ENCODE measurements at places on chromosomes 5 and 9.

DNA sequence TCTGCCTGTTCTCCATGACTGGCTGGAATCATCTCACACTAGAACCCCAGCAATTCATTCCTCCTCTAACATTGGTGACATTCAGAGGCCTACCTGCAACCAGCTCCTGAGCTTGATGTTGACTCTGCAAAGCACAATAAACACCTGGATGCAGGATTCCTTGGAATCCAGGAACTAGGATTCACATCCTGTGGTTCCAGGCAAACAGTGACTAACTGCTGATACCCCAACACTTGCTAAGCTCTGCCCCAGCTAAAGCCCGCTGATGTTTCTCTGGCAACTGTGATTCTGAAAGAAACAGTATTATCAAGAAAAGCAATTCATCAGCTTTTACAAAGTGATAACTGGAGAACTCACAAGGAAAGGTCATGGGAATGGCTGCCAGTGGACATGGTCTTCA lies 29.2 kb downstream of the SUSD1 start:
- no peak for DNase-seq

DNA sequence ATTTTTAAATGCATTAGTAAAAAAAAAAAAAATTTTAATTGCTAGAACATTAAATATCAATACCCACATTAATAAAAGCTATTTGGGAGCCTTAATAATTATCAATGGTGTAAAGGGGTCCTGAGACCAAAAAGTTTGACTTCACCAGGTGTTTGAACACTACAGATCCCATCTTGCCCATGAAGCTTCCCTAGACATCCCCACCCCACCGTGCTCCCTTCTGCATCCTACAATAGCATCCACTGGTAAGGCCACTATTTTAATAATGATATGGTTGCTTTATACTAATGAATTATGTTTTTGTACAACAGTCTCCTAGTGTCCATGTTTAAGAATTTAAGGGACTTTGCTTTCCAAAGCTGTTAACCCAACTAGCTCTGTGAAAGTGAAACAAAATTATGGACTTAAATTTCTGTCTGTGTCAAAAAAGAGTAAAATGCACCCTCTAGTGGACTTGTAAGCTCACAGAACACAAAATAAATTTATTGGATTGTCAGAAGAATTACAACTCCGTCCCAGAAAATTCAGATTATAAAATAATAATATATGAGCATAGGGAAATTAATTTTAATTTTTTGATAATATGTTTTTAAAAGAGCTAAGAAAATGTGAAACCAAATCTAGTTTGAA lies 76.0 kb downstream of the ARL15 start:
- no peak for DNase-seq

- DNase-seq = no peak
These were observed 84.7 kb upstream of the SLCO6A1 start for GRCh38 chr5:102583276-102584124.

- DNase-seq = no peak
These were observed 41.6 kb upstream of the FST start for GRCh38 chr5:53438486-53439472.

DNA sequence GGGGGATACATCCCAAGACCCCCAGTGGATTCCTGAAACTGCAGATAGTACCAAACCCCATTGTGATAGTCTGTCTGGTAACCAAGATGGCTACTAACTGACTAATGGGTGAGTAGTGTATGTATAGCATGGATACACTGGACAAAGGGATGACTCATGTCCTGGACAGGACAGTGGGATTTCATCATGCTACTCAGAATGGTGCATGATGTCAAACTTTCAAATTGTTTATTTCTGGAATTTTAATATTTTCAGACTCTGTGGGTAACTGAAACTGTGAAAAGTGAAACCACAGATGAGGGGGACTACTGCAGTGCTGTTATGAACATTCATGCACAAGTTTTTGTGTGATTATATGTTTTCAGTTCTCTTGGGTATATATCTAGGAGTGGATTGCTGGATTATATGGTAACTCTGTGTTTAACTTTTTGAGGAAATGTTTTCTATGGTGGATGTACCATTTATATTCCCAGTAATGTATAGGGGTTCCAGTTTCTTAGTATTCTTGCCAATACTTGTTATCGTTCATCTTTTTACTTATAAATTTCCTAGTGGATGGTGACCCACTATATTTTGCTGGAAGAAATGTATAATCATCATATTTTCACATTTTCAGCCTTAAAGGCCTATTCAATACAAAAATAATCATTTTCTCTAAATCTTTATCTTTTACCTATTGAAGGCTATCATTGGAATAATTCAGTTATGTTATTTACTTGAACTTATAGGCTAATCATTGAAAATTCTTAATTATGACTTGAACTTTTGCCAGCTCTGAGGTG lies 140.9 kb downstream of the NR3C1 start:
- DNase-seq = no peak

GRCh38 chr5:141881886-141882285 lies 3.7 kb upstream of the PCDH1 start:
- no peak for DNase-seq

- no peak for DNase-seq
These were observed 18.0 kb upstream of the CTSL start for GRCh38 chr9:87707805-87708506.

DNA sequence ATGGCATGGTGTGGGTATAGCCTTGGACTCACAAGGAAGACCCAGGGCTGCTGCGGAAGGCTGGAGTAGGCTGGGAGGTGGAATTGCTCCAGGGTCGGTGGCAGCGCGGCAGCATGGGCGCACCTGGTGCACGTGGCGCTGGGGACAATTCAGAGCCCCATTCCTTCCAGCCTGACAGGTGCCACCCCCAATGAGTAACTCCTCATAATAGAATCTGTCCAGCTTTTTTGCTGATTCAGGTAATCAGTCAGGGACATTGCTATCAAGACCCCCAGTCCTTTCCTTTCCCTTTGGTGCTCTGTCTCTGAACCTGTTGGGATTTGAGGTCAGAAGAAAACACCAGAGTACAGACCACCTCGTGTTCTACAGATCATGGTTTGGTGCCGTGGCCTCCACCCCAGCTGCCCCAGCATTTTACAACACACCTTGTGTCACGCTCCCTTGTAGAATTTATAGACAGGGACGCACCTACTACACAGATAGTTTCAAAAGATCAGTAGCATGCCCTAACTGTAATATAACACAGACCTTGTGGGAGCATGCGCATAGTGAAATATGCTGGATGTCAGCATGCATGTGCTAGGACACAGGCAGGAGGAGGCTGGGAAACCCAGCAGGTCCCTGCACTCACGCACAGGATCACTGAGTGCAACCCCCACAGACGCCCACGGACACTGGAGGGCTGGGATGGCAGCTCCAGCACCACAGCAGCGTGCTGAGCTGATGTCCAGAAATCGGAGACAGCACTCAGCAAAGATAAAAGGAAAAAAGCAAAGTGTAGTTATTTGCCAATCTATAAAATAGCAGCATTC lies 47.9 kb upstream of the CTSL start:
- no peak for DNase-seq

- DNase-seq = peak; percentile 22
These were observed 35.1 kb downstream of the MRPL36 start for GRCh38 chr5:1764606-1764960.

DNA sequence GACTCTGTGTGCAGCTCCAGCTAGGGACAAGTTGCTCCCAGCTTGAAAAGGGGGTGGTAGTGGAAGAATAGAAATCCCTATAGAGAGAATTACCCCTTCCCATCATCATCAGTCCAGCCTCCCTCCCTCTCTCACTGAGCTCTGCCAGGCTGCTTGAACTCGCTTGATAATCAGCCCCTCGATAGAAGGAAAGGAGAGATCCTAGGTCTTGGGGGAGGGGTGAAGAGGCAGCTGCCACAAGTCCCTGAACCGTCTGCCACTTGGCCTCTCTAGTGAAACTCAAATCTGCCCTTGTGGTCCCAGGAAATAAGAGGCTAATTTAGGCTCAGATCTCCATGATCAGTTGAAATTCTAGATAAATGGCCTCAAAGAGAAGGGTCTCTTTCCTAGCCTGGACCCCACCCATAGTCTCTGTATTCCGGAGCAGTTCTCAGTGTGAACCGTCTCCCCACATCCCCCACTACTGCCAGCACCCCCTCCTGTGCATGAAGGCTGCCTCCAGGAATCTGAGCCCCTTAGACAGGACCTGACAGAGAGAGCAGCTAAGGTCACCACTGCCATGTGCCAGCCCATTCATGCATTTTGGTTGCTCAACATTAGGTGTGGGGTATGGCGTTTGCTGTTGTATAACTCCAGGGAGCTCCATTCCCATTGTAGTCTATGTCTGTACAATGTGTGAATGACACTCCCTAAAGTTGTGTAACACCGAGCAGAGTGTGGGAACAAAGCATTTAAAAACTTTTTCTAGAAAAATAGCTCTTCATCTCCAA lies 5.5 kb downstream of the DNAJB5 start:
- DNase-seq = no peak

DNA sequence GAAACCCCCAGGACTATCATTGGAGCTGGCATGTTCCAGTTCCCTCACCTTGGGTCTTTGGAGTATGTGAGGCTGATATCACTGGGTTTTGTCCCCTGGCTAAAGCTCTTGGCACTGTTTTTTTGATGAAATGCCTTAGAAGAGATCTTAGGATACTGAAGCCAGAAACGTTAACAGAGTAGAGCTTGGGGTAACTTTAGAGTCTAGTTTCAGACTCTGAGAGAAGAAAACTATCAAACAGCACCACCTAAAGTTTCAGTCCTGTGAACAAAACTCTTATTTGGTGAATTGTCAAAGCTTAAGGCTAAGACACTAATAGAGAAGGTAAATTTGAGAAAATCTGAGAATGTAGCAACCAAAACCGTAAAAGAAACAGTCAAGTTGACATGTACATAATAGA lies 111.7 kb upstream of the PUM3 start:
- DNase-seq = no peak

DNA sequence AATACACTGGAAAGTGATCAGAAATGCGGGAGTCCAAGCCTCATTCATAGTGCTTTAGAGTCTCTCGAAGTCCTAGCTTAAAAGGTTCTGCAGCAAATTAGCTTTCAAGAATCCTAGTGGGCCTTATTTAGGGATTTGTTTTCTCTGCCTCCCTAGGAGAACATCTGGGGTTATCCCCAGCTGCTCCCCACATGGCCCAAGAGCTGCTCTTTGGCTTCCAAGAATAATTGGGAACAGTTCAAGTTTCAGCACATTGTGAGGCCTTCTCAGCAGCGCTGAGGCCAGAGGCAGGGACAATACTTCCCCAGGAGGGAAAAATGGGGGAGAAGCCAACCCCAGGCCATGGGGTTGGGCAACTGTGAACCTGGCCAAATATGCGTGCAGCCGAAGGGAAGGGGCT lies 108.7 kb downstream of the LIFR start:
- no peak for DNase-seq

DNA sequence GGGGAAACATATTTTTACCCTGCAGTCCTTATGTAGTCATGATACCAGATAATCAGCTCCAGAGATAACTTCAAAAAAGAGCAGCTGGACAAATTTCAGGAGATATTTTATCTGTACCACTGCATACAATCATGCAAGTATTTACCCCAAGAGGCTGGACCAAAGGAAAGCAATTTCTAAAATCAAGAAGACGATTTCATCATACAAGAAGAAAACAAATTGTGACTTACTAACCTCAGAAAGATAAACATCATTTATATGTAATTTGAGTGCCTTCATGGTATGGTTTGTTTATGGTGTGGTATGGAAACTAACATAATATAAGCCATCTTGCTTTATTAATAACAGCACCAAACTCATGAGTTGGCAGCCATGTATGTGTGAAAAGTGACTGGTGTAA lies 603.6 kb downstream of the PSAT1 start:
- DNase-seq = no peak

DNA sequence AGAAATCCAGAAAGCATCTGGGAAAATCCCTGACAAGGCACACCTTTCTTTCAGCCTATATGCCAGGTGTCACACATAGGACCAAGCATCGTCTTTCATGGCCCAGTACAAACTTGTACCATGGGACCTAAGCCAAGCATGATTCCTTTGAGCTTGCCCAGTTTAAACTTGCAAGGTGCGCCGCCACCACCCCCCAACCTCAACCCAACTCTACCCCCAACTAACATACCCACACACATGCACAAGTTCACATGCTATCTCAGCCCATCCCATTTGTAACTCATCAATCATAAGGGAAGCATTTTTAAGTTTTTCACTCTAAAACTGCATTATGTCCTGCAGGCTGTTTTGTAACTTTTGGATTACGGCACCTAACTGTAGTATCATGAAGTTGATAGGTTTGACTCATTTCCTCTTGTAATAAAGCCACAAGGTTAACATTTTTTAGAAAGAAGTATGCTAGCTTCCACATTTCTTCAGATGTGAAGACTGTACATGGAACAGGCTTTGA lies 145.9 kb upstream of the FST start:
- DNase-seq = no peak

DNA sequence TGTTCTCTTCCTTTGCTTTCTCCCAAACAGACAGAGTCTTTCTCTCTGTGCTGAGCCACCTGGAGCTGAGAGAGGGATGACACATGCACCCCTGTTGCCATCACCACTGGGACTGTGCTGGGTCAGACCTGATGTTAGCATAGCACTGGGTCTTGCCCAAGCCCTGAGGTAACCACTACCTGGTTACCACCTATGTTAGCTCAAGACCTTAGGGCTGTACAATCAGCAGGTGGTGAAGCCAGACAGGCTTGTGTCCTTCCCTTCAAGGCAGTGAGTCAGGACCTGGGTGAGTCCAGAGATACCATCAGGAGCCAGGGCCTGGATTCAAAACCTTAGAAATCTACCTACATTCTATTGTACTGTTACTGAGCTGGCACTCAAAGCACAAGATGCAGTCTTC lies 32.1 kb downstream of the FST start:
- DNase-seq = no peak

GRCh38 chr9:31393240-31393639 lies 991.2 kb upstream of the ACO1 start:
- DNase-seq = no peak

- DNase-seq = no peak
These were observed 63.3 kb downstream of the COL23A1 start for GRCh38 chr5:178526773-178527457.

DNA sequence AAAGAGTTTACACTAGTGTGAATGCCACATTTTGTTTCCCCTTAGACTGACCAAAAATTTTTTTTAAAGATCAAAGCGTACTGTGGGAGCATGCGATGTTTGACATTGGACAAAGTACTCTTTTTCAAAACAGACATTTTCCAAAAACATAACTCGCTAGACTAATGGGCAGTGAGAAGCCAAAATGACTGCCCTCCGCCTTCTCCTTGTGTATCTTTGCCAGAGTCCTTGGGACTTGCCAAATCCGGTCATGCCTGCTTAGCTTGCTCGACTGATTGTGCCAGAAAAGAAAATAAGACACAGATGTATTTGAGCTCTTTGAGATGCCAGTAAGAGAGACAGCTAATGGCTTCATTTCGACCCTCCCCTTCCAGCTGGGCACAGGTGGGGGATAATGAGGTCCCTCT lies 157.5 kb downstream of the MAPKAP1 start:
- DNase-seq = no peak

- no peak for DNase-seq
These were observed 18.0 kb downstream of the NR5A1 start for GRCh38 chr9:124489222-124489621.

DNA sequence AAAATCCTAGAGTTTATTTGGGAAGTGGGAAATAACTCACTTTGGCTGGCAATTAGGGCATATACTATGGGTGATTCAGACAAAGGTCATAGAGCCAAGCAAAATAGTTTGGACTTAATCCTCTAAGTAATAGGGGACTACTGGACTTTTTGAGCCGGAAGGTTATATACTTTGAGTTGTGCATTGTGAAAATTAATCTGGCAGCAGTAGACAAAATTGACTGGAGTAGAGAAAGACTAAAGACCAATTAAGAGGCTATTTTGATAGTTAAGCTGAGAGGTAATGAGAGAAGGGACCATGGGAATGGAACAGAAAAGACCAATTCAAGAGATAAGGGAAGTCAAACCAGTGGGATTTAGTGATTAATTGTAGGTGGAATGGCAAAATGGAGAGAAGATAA lies 28.9 kb downstream of the COX7C start:
- no peak for DNase-seq
